ENCODE measurements at places on chromosomes 6 and 20.
A peak's percentile ranks its signal among the peaks of the same experiment; 100 is the strongest.

- DNase-seq = no peak
These were observed 248.3 kb downstream of the DHX35 start for GRCh38 chr20:39210341-39211036.

DNA sequence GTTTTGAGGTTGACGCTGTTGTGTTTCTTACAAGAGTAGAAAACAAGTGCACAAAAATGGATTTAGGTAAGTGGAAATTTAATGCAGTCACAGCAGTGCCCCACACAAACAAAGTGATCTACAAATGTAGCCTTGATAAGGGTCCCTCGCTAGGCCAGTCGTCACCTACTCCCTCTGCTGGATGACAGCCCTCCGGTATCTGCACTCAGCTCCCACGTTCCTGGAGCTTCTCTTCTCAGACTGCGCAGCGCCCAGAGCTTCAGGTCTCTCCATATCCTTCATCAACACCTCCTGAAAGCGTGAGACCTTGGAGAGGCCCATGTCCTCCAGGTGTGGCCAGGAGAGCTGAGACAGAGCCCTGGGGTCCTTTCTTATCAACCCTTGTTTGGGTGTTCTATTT lies 58.3 kb upstream of the MAP3K4 start:
- DNase-seq = no peak

DNA sequence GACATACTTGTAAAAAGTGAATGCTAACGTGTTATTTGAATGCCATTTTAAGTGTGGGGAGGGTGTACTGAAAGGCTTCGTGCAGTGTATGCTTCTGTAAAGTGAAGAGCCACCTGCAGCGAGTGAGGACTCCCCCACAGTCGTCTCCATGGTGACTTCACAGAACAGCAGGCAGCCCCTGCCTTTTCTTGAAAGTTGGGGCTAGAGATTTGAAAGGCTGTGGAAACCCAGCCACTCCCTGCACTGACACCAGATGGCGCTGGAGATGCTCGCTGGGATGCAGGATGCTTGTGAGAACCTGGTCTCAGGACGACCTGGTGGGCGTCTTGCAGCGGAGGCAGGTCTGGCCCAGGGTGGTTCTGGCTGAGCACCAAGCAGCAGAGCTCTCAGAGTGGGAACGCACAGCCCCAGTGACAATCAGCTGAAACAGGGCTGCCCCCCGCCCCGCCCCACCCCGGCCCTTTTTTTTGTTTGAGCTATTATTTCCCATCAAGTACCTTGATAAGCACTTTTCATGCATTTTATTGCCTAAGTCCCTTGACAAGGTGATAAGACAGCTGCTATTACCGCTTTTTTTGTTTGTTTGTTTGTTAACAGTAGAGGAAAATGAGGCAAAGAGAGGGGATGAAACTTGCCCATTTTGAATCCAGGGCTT lies 150.3 kb downstream of the SYCP2 start:
- peak; percentile 57 for DNase-seq

DNA sequence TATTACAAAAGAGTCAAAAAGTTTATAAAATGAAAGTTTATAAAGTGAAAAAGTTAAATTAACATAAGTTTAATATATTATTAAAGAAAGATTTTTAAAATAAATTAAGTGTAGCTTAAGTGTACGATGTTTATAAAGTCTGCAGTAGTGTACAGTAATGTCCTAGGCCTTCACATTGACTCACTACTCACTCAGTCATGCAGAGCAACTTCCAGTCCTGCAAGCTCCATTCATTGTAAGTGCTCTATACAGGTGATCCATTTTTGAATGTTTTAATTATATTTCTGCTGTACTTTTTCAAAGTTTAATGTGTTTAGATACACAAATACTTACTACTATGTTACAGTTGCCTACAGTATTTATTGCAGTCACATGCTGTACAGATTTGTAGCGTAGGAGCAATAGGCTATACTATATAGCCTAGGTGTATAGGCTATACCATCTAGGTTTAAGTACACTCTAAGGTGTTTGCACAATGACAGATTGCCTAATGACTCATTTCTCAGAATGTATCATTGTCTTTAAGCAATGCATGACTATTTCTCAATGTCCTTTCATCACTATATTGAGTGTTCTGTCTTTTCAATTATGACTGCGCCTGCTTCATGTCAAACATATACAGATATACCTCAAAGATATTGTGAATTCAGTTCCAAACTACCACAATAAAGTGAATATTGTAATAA lies 1110.3 kb upstream of the MAP3K7 start:
- no peak for DNase-seq

- no peak for DNase-seq
These were observed 1277.2 kb downstream of the GRIK2 start for GRCh38 chr6:102670735-102671134.

GRCh38 chr6:35371494-35372262 lies 29.3 kb downstream of the PPARD start:
- DNase-seq = no peak

DNA sequence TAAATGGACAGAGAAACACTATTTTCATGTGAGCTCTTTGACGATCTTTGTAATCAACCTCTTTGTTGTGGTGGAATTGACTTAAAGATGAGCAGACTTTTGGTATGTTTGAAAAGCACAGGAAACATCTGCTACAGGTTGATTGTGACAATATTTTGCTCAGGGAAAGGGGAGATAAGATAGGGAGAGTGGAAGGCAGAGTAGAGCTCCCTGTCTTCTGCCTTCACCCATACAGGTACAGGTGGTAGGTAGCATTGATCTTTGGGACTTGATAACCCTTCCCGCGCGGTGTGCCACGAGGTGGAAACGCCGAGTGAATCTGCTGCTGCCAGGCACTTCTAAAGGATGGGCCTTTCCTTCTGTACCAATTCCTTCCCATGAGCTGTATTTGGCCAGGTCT lies 183.6 kb downstream of the UTRN start:
- DNase-seq = no peak

DNA sequence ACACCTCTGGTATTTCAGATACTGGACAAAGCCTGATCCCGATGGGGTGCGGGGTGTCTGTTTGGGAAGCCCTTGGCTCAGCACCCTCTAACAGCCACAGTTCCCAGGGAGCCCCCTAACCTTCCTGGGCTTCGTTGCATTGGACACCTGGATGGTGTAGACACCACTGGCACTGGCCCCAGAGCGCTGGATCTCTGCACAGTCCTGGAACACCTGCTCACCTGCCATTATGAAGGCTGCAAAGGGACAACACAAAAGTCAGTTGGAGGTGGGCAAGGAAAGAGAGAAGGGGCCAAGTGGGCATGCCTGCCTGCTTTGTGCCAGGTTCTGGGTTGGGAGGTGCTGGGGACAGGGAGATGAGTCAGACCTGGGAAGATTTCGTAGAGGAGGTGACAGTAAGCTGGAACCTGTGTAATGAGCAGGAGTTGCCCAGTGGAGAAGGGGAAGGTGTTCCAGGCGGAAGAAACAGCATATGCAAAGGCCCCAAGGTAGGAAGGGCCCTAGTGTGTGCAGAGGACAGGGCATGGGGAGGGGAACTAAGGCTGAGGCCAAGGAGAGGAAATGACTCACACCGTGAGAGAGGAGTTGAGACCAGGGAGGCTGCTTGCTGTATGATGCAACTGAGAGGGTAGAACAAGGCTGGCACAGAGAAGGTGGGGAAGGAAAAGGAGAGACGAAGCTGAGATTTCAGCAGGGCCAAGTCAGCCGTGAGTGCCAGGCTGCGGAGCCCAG lies 34.9 kb downstream of the ANGPT4 start:
- DNase-seq = no peak

- DNase-seq = no peak
These were observed 24.2 kb downstream of the MGME1 start for GRCh38 chr20:17992847-17993513.

GRCh38 chr20:2873747-2874041 lies 413 bp downstream of the PTPRA start:
- no peak for DNase-seq

DNA sequence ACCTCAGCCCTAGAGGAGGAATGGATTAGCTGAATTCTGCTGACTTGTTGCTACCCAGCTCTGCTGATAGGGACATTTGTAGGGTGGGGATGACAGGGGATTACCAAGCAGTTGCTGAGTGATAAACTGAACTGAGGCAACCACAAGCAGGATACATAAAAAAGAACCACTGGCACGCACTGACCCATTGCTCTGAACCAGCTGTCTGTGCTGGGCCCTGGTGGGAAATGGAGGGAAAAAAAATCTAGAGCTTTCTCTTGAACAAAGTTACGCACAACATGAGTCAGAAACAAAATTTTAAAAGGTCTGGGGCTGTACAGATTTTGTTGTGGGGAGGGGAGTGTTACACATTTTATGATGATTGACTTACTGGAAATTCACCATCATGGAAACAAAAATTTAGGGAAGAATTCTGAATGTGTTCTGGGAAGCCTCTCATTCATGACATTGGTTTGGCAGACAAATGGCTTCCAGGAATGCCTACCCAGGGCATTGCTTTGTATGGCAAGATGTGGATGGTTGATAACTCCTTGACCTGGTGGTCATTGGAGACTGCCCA lies 37.7 kb downstream of the FOXO3 start:
- DNase-seq = peak; percentile 79

GRCh38 chr6:56613247-56613851 lies 29.3 kb downstream of the DST start:
- DNase-seq = no peak

DNA sequence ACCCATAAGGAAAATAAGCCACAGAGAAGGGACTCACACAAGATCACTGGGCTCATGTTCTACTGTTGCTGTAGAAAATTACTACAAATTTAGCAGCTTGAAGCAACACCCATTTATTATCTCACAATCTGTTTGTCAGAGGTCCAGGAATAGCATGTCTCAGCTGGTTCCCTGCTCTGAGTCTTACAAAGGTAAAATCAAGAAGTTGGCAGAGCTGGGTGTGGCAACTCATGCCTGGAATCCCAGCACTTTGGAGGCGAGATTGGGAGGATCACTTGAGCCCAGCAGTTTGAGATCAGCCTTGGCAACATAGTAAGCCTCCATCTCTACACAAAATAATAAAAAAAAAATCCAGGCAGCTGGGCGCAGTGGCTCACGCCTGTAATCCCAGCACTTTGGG lies 28.5 kb upstream of the ZNF831 start:
- DNase-seq = no peak

DNA sequence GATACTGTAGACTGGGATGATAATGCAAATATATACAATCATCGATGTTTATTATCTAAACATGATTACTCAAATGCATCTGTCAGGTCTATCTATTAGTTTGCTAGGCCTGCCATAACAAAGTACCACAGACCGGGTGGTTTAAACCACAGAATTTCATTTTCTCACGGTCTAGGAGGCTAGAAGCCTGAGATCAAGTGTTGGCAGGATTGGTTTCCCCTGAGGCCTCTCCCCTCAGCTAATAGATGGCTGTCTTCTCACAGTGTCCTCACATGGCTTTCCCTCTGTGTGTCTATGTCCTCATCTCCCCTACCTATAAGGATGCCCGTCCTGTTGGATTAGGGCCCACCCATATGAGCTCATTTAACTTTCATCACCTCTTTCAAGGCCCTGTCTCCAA lies 512.6 kb upstream of the SLC35B3 start:
- no peak for DNase-seq

DNA sequence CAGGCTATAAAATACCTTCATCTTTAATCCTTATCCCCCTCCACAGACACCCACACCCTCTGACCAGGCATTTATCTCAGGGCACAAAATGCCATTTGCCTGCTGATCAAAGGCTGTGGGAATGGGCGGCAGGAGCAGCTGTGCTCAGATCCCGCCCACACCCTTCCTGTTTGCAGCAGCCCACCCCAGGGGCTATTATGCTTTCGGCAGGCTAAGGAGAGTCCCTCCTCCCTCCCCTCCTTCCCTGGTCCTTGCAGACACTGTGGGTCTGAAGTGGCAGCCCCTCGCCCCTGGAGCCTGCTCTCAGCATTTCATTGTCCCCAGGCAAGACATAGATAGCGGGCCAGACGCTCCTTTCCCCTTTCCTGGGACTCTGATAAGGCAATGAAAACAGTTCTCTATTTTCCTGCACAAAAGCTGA lies 220.8 kb upstream of the HEY2 start:
- no peak for DNase-seq

- DNase-seq = no peak
These were observed 88.6 kb downstream of the PSMB1 start for GRCh38 chr6:170464524-170464979.

GRCh38 chr6:156700440-156701057 lies 76.6 kb upstream of the ARID1B start:
- no peak for DNase-seq

Measured in RPMI8226 (cell line).